Activated CD4-positive, alpha-beta memory T cell treated with anti-CD3 and anti-CD28 coated beads, Interleukin-2, amount 10 ng/mL, durations not matched to agents 7 days and 5 days (primary cell): ENCODE measurements at places on chromosomes 3 and 15. TPM values are rescaled to one million over a fixed set of nuclear protein-coding genes. Genes with fewer than 3 reads are reported as not detected.

GRCh38 chr15:46872286-46872980 is 844.9 kb upstream of the SEMA6D start:
- no peak for DNase-seq

PLSCR2 gene
- total RNA-seq = not detected

FYCO1 gene
- 22.6 TPM for total RNA-seq

DNA sequence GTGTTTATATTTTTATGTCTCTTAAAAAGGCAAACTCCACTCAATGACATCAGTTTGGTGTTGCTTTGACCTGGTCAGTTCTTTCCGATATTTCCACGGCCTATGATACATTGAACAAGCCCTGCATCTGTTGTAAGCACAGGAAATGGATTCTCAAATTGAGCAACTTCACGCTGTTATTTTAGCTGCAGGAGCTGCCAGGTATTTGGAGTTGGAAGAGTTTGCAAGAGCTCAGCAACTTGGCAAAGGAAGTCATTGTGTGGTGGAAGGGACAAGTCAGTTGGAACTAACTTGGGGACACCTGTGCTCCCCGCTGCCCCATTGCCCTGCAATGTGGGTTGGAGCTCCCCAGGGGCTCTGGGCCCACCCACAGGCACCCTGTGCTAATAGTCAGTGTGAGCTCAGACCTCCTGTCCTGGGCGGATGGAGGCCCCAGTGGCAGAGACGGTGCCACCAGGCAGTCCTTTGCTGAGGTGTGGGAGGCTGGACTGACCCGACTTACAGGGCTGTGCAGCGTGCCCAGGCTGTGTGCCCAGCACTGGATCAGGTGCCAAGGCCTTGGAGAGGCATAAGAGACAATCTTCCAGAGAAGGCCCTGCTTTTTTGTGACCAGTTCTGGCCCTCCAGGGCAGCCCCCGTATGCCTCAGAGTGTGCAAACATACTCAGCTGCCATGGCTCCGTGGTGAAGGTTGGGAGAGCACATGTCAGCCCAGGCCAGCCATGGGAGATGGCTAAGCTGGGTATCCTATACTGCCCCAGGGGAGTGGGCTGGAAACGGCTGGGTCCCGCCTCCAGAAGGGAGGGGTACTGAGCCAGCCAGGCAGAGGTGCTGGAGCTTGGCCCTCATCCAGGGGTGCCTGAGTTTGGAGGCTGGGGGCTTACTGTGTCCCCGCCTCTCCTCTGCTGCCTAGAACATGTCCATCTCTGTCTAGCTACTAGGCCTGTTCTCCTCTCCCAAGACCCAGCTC is 43.5 kb downstream of the KY start:
- no peak for DNase-seq

DNA sequence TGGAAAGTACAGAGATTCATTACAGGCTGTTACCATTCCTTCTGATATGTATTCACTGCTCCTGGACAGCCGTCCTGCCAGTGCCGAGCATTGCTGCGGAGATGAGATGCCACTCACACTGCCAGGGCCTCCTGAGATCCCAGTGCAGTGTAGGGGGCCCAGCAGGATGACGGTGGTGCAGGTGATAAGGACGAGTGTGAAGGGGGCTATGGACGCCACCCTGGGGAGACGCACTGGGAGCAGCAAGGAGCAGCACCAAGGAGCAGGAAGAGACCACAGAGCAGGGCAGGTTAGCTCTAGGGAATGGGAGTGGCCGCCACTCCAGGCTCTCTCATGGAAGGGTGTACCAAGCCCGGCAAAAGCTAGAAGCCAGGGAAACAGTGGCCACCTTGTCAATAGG is 4.0 kb upstream of the KLF15 start:
- no peak for DNase-seq

DNA sequence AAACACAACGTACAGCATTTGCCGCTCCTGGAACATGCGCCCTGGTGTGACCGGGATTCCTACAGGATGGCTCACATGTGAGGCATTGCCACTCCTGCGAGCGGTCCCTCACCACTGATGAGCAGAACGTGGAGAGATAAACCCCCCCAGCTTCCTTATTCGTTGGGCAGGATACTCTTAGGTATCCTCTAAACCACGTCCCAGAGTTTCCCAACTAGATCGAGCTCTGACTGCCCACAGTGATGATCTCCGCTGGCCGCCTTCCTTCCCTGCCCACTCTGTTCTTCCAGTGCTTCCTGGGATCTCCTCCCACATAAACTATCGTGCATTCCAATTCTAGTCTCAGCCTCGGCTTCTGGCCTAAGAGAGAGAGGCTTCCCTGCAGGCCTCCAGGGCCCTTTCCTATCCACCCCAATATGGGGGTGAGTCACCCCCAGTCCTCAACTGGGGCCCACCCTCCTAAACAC is 91.8 kb downstream of the TOP2B start:
- no peak for DNase-seq

- DNase-seq = no peak
These were observed 302.5 kb upstream of the GADL1 start for GRCh38 chr3:31196881-31197364.

- peak; percentile 30 for DNase-seq
These were observed 77.5 kb upstream of the LMOD3 start for GRCh38 chr3:69199942-69200341.

DNA sequence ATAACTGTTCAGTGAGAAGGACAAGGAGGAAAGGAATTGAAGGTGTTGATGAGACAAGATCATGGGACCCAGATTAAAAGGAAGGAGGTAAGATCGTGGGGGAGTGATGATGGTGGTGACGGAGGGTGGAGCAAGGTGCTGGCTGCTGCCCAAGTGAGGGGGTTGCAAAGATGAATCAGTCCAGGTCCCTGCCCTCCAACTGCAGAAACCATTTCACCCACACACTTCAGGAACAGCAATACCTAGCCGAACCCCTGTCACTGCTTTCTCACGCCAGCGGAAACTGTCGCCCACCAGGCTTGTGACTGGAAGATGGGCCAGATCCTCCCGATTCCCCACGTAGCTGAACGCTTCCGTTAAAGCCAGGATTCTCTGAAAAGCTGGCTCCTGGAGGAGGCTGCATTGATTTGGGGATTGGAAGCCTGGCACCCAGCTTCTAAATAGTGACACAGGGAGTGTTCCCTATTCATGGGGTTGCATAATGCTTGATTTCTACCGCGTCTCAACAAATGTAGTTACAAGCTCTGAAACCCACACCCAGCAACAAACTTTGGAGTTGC is 3.2 kb upstream of the LSG1 start:
- no peak for DNase-seq

GRCh38 chr3:172982736-172983364 is 158.2 kb downstream of the SPATA16 start:
- no peak for DNase-seq
